ENCODE measurements at places on chromosomes 6 and 20.

- DNase-seq, result no peak
Measured at GRCh38 chr20:58482416-58482815, 32.8 kb downstream of the APCDD1L start.

DNA sequence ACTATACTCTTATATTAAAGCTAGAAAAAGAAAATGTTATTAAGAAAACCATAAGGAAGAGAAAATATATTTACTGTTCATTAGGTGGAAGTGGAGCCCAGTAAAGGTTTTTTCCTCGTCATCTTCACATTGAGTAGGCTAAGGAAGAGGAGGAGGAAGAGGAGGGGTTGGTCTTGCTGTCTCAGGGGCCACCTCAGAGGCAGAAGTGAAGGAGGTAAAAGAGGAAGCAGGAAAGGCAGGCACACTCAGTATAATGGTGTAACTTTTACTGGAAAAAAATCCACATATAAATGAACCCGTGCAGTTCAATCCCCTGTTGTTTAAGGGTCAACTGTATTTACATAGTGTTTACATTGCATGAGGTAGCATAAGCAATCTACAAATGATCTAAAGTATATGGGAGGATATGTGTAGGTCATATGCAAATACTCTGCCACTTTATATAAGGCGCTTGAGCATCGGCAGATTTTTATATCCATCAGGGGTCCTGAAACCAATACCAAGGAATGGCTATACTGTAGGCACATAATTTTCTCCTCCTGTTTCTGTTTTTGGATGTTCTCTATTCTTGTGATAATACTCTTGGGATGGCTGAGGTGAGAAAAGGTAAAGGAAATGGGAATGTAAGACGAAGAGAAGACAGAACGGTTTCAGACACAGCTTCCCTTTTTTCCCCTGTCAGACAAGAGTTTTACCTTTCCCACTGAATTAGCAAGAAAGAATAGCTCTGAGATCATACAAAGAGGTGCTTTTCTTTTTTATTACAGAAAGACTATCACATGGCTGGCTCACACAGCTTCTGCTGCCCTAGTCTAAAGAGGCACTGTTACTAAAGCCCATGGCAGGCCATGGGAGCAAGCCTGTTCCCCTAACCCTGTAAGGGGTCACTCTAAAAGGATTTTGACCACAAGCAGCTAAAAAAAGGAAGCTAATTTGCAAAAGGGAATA, 59.9 kb downstream of the NUDT3 start:
- no peak for DNase-seq

- no peak for DNase-seq
Measured at GRCh38 chr6:64553249-64553786, 917.7 kb downstream of the PHF3 start.

- DNase-seq, result no peak
Measured at GRCh38 chr6:140208286-140208685, 833.8 kb upstream of the CITED2 start.

DNA sequence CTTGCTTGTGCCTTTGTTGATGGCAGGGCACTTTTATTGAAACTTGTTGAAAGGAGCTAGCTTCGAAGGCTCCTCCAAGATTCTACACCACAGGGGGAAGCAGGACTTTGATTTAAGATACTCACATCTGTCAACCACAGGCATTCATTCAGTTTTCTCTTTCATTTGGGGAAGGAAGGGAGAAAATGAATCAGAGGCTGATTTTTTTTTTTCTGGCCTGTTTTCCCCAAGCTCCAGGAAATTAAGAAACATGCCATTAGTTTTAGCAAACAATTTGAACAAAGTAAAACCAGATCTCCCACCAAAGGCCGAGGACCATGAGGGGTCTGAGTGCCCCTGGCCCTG, 8.7 kb upstream of the APCDD1L start:
- no peak for DNase-seq

DNA sequence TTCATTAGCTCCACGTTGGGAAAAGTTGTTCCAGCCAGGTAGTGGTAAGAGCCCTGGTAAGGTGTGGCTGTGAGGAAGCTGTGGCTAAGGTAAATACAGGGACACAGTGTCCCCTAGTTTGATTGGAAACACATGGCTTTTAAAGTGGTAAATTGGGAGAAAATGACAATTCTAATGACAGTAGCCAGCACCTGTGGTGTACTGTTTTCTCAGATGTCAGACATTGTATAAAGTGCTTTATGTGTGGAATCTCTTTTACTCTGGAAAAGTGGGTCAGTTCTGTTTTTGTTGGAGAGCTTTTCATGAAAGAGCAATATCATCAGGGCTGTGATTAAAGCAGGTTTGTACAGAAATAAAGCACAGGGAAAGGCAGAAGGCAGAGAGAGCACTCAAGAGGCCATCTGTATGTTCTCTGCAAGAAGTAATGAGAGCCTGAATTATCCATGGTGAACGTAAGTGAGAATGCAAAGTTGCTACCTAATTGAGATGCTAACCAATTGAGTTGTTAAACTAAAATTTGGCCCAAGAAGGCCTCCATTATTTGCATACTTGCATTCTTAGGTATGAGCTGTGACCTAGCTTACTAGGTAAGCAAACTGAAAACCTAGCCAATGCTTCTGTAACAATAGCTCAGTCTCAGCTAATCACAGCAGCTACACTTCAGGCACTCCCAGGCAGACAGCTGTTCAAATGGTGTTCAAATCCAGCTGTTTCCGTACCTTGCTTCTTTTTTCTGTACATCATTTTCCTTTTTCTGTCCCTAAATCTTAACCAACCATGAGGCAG, 28.2 kb downstream of the MRAP2 start:
- DNase-seq, result no peak

DNA sequence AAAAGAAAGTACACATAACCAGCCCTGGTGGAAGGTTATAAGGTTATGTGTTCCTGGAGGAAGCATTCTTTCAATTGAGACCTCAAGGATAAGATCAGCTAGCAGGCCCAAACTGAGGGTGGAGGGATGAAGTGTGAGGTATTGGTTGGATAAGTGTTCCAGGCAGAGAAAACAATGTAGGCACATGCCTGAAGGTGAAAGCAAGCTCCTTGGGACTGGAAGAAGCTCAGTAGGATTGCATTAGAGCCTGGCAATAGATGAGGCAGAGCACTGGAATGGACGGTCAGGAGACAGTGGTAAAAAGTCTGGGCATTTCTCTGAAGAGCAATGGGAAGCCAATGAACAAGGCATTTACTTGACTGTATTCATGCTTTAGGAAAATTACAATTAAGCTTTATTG, 89.9 kb upstream of the SHLD1 start:
- DNase-seq, result no peak

DNA sequence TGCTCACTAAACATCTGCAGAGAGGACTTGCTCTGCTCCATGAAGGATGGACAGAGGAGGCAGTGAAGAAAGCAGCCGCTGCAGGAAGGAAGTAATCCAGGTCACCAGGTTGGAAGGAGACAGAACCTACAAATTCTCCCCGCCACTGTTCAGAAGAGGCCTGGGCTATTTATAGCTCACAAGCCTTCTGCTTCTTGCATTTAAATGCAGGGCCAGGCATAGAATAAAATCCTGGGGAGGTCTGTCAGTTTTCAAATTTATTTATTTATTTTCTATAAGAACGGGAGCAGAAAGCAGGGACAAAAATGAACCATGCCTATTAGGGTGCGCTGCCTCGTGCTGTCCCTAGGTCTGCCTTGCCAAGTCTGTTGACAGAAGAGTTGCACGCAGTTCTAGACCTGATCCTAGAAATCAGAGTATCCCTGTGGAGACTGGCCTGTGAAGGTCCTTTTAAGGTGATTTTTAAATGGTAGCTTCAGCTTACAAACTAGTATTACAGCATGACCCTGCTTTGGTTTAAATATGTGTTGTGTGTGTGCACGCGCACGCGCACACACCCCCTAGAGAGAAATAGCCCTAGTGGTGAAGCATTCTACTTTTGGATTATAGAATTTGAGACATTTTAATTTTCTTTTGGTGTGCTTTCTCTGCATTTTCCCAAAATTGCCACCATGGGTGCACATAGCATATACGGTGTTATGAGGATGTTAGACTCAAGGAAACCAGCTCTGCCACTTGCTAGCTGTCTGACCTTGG, 19.5 kb downstream of the RIMS4 start:
- no peak for DNase-seq

DNA sequence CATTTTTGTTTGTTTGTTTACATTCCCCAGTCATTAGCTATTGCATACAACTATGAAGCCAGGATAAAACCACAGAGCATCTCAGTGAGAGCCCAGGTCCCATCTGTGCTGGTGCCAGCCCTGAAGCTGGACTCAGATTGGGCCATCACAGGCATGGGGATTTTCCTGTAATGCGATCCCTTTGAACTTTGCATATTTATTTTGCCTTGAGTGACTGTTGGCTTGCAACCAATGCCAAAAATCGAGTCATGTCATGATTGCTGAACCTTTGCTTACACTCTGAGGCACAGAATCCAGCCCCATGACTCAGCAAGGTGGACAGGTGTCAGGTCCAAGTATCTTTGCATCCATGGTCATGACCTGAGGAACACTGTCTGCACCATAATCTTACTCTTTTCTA, 46.2 kb upstream of the GGTLC1 start:
- no peak for DNase-seq

DNA sequence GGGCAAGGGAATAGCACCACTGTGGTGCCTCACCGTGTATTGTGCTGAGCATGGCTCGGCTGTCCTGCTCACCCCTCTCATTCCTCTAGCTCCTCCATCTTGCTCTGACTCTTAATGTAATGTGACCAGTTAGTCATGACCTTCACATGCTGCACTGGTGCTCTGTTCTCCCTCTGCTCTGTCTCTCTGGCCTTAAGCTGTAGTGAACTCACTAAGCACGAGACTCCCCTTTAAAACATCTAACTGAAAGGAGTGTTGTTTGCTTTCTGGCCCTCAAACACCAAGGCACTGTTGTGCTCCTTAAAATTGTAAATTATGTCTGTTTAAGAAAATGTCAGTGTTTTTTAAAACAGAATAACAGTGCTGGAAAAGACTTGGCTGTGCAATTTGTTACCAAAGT, 140.4 kb downstream of the HDGFL1 start:
- no peak for DNase-seq

DNA sequence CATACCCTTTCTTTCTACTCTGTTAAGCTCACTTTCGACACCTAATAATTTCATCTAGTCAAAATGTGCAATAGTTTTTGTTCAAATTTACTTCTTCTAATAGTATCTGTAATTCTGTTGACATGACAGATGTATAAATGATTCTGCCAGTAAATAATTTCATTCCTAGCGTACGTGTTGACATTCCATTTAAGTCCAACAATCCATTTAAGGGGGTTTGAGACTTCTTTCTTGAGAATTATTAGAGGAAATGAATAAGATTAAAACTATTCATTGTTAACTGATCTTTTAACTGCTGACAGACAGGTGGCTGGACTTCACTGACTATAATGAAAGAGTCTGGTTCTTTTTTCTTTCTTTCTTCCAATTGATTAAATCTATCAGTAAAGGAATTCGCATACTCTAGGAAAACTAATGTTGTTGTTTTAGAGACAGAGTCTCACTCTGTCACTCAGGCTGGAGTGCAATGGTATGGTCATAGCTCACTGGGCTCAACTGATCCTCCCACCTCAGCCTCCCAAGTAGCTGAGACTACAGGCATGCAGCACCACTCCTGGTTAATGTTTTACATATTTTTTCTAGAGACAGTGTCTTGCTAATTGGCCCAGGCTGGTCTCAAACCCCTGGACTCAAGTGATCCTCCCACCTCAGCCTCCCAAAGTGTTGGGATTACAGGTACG, 55.9 kb downstream of the MAP3K5 start:
- DNase-seq, result no peak

GRCh38 chr20:49612127-49612738, 44.3 kb upstream of the PTGIS start:
- no peak for DNase-seq

DNA sequence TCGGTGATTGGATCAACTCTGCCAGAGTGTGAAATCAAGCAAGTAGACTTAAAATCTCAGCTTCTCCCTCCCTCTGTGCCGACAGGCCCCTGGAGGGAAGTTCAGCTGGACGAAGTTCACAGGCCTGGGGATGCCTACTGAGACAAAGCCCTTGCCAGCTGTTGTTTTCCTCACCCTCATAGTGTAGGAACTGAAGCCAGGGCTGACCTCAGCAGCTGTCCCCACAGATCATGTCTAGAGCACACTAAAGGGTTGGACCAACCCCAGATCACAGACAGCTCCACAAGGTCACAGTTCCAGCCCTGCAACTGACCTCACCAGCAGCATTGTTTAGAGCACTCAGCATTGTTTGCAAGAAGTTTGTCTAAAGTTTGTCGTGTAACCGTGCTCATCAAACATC, 261.9 kb upstream of the ECI2 start:
- no peak for DNase-seq

DNA sequence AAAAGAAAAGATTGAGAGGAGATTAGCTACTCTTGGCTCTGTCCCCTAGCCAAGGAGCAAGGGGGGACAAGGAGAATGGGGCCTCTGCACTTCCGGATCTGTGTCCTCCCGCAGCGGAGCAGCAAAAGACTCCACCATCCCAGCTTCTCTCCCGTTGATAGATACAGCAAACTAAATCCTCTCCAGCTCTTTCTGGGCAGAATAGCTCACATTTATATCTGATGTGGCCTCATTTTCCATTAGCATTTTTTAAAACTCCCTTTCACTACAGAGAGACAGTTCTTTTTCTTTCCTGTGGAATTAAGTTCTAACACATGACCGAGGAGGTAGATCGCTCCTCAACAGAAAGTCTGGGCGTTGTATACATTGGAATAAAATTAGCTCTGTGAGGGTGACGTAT, 260.9 kb upstream of the SOX4 start:
- DNase-seq, result no peak

GRCh38 chr6:34237722-34238584, 1.3 kb downstream of the HMGA1 start:
- DNase-seq, result peak; percentile 31

DNA sequence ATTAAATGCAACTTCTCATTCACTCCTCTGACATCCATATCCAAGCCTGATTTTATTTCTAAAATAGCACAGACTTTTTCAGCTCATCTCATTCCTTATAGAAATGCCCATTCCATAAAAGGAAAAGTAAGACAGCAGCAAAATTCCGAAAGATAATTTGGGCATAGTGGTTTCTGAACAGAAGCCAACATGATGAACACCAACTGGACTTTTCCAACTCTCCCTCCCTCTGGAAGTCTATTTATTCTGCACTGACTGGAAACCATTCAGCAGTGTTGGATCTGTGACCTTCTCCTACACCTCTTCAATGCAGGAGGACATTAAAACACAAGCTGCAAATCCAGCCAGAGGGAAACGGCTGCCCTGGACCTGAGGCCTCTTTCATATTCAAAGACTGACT, 306.2 kb upstream of the NT5E start:
- no peak for DNase-seq

DNA sequence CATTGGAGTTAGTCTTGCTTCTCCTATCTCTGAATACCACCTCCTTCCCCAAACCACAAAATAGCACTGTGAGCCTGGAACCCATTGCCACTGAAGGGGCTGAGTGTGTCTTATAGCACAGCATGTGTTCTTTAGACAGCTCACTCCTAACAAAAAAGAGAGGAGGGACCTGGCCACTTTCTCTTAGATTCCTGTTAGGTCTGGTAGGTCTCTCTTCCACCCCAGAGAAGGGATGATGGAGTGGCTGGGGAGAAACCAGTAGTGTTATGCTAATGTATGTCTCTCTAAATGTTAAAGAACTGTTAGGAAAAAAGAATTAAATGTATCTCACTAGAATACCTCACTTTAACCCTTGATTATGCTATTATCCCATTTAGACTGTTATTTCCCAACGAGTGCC, 340.3 kb downstream of the EPHA7 start:
- DNase-seq, result no peak
